Cardiac ventricle fibroblast (primary cell): ENCODE measurements at places on chromosomes 12 and 14. TPM values are rescaled to one million over a fixed set of nuclear protein-coding genes. Genes with fewer than 3 reads are reported as not detected.

The RACGAP1 gene
- 12.0 and 18.6 TPM in 2 replicates for total RNA-seq

The REM2 gene
- 0.06 TPM in 1 of 2 replicates, not detected in the other for total RNA-seq

The DAO gene
- not detected in 2 replicates for total RNA-seq

The NUAK1 gene
- 1.9 and 3.7 TPM in 2 replicates for total RNA-seq

The NAP1L1 gene
- 271 and 317 TPM in 2 replicates for total RNA-seq

The GPX2 gene
- total RNA-seq, result not detected in 2 replicates

The DLK1 gene
- 0.19 and 0.59 TPM in 2 replicates for total RNA-seq

The ZFHX2 gene
- total RNA-seq, result 0.44 TPM in 1 of 2 replicates, not detected in the other

The ZFYVE26 gene
- 10.7 and 16.2 TPM in 2 replicates for total RNA-seq

The METAP2 gene
- 61.3 and 95.8 TPM in 2 replicates for total RNA-seq

The VRTN gene
- total RNA-seq, result not detected in 2 replicates

The AMDHD1 gene
- total RNA-seq, result not detected in 2 replicates

The GPD1 gene
- total RNA-seq, result 5.9 and 11.3 TPM in 2 replicates

The FSCB gene
- total RNA-seq, result not detected in 2 replicates

The PTCSC3 gene
- not detected in 2 replicates for total RNA-seq

The MANSC4 gene
- total RNA-seq, result not detected in 2 replicates

The AMN1 gene
- total RNA-seq, result 5.6 and 7.6 TPM in 2 replicates

The GAS2L3 gene
- 3.3 and 3.6 TPM in 2 replicates for total RNA-seq

The CIROP gene
- total RNA-seq, result 0.69 and 0.83 TPM in 2 replicates

The GSC gene
- total RNA-seq, result 0.44 TPM in 1 of 2 replicates, not detected in the other

The PKP2 gene
- total RNA-seq, result 7.3 and 9.8 TPM in 2 replicates

The FOXM1 gene
- total RNA-seq, result 2.6 and 4.2 TPM in 2 replicates

The WNT5B gene
- total RNA-seq, result 13.4 and 14.0 TPM in 2 replicates

The ATF7IP gene
- total RNA-seq, result 23.8 and 29.3 TPM in 2 replicates

The TAS2R19 gene
- total RNA-seq, result 0.94 and 0.98 TPM in 2 replicates

The KRT83 gene
- not detected in 2 replicates for total RNA-seq

The SLC6A13 gene
- 0.05 TPM in 1 of 2 replicates, not detected in the other for total RNA-seq

The FITM1 gene
- 0.20 TPM in 1 of 2 replicates, not detected in the other for total RNA-seq

The C12orf56 gene
- not detected in 2 replicates for total RNA-seq

The KRT3 gene
- not detected in 2 replicates for total RNA-seq

The OR4K5 gene
- total RNA-seq, result not detected in 2 replicates

The SOCS4 gene
- total RNA-seq, result 7.6 and 8.1 TPM in 2 replicates

The CCNB1IP1 gene
- total RNA-seq, result 28.0 and 42.1 TPM in 2 replicates

The RFX4 gene
- total RNA-seq, result not detected in 2 replicates

The APOF gene
- total RNA-seq, result not detected in 2 replicates

The ADAM21 gene
- 0.34 and 0.81 TPM in 2 replicates for total RNA-seq

The LRRK2 gene
- 4.9 and 5.8 TPM in 2 replicates for total RNA-seq

The HCAR1 gene
- total RNA-seq, result 0.78 and 1.6 TPM in 2 replicates

The ATL1 gene
- total RNA-seq, result 3.2 and 3.7 TPM in 2 replicates

The PGF gene
- 24.0 and 30.8 TPM in 2 replicates for total RNA-seq

The CPNE6 gene
- total RNA-seq, result not detected in 2 replicates

The SLC6A15 gene
- 2.9 and 3.2 TPM in 2 replicates for total RNA-seq

The AVPR1A gene
- total RNA-seq, result not detected in 2 replicates

The PARPBP gene
- total RNA-seq, result 1.1 and 2.9 TPM in 2 replicates

The CAPZA3 gene
- not detected in 2 replicates for total RNA-seq

The GPR132 gene
- not detected in 2 replicates for total RNA-seq

The CLEC4A gene
- total RNA-seq, result 0.20 TPM in 1 of 2 replicates, not detected in the other

The SRRM4 gene
- not detected in 2 replicates for total RNA-seq

The AMIGO2 gene
- total RNA-seq, result 0.29 and 0.75 TPM in 2 replicates

The AQP5 gene
- 7.6 and 8.0 TPM in 2 replicates for total RNA-seq

The GPR65 gene
- 0.06 and 0.10 TPM in 2 replicates for total RNA-seq

The AQP2 gene
- total RNA-seq, result 0.31 TPM in 1 of 2 replicates, not detected in the other

The POTEM gene
- total RNA-seq, result not detected in 2 replicates

The BCL2L14 gene
- not detected in 2 replicates for total RNA-seq

The PRKD1 gene
- 18.7 and 23.9 TPM in 2 replicates for total RNA-seq

The SIX6 gene
- not detected in 2 replicates for total RNA-seq

The POU6F1 gene
- total RNA-seq, result 3.3 and 6.1 TPM in 2 replicates

The NT5DC3 gene
- total RNA-seq, result 4.6 and 9.2 TPM in 2 replicates
